ENCODE measurements at places on chromosomes 1 and 21.

DNA sequence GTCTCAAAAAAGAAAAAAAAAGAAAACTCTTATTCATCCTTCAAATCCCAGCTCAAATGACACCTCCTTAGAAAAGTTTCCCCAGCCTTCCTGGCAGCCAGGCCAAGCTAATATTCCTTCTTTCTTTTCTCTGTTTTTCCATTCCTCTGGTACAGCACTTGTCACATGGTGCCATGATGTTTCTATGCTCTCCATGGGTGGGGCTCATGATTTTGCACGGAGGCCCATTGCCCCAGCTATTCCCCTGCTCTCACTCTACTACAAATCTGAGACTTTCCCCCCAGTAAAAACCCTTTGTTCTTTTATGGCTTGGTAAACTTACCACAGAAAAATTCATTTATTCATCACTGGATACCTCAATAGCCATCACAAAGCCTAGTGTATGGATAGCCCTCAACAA, 26.5 kb downstream of the OLFML2B start:
- DNase-seq: no peak

GRCh38 chr1:245404527-245404926, 249.7 kb downstream of the KIF26B start:
- DNase-seq: no peak

- no peak for DNase-seq
Measured at GRCh38 chr1:220370041-220370700, 97.9 kb upstream of the RAB3GAP2 start.

DNA sequence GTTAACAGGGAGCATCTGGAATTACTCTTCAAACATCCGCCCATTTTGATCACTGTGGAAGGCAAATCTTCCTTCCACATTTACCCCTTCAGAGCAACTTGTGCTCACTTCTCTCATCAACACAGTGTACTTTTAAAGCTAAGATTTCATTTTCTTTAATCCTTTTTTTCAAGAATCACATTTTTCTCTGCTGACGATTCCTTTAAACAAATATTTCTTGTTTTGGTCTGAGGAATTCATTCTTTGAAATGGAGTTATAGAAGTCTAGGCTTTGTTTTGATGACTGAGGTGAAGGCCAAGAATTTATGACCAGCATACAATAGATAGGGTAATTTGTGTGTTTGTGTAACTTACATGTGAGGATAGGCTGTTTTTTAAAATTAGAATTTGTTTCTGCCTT, 25.6 kb downstream of the LRRC42 start:
- DNase-seq: no peak

DNA sequence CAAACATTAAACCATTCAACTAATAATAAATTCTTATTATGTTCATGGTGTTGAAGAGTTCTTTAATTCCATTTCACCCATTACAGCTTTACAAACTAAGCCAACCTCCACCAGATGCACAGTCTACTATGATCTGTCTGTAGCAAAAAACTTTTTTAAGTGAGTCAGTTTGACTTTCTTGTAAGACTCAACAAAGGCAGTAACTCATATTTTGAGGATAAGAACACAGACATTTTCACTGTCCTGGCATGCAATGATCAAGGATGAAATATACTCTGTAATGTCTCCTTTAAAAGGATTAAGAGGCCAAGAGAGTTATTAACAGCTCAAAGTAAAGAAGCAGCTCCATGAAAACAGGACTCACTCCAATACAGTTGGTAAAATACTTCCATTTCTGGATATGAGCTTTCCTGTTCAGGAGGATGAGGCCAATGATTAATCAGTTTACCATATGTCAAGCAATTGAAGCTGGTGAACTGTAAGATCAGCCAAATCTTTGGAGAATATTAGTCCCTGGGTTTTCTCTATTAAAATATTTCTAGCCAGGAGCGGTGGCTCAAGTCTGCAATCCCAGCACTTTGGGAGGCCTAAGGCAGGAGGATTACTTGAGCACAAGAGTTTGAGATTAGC, 20.6 kb downstream of the XKR8 start:
- DNase-seq: no peak

DNA sequence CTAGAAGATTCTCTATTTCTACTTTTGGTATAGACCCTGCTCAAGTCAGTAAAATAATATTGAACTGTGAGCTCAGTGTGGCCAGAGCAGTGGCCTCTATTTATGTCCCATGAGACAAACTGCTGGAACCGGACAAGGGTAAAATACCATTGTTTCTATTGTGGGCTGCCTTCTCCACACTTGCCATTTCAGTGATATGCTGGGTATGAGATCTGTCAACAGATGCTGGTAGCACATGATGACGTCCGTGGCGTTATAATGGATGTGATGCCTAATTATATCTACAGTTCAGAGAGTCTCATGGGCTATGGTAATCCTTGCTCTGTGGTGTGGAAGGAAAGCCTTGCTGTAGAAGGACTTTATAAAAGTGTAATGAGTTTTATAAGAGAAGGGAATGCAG, 2.4 kb downstream of the ACTN2 start:
- no peak for DNase-seq

- no peak for DNase-seq
Measured at GRCh38 chr1:174791863-174792262, 207.9 kb upstream of the CACYBP start.

DNA sequence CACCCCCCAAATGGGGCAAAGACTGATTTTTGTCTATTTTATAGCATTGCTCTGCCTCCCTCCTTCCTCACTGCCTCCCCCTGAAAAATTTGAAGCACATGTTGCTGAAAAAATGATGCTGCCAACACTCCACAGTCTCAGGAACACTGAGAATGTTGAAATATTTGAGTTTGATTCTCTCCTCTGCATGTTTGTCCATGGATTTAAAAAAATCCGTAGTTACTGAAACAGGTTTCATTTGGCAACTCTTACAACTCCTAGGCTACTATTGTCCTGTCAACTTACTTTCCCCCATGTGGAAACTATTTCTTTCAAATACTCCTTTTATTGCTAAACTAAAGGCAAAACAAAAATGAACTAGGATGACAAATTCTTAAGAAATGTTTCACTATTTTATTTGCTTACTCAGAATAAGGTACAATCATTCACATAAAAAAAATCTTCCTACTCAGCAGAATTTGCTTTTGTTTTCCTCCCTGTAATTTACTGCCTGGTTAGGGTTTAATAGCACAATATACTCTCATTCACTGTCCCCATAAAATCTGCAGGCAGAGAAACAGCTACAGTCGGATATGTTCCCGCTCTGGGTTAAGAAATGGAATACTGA, 50.2 kb downstream of the C21orf91 start:
- no peak for DNase-seq

GRCh38 chr1:42385283-42385682, 4.7 kb downstream of the RIMKLA start:
- DNase-seq: no peak

DNA sequence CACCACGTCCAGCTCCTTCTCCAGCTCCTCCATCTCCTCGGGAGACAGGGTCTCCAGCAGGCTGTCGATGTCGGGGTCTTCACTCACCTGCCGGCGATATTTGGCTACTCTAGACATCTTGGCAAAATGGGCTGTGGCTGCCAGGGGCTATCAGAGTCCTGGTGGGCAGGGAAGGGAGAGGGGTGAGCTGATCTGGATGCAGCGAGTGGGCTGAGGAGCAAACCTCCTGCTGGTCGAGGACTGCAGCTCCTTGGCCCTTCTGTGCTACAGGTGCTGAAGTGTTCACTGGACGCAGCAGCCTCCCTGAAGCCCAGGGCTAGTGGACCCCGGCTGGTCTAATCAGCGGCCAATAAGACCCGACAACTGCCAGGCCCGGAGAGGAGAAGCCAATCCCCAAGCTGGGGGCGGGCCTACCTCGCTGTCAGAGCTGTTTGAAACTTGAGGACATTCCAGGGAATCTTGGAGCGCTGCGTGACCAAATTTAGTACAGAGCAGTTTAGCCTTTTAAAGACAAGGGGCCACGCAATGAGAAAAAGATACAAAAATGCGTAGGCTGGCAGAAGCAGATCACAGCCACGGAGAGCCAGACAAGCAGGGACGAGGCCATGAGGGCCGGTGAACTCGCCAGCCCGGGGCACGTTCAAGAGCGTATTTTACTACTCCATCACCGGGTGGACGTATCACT, at the start of gene LMOD1:
TSS of gene LMOD1 (minus strand) at position 325 of the 685 bp plus-strand sequence. CDS start at position 117, 208 bp downstream.
- peak; percentile 87 for DNase-seq

DNA sequence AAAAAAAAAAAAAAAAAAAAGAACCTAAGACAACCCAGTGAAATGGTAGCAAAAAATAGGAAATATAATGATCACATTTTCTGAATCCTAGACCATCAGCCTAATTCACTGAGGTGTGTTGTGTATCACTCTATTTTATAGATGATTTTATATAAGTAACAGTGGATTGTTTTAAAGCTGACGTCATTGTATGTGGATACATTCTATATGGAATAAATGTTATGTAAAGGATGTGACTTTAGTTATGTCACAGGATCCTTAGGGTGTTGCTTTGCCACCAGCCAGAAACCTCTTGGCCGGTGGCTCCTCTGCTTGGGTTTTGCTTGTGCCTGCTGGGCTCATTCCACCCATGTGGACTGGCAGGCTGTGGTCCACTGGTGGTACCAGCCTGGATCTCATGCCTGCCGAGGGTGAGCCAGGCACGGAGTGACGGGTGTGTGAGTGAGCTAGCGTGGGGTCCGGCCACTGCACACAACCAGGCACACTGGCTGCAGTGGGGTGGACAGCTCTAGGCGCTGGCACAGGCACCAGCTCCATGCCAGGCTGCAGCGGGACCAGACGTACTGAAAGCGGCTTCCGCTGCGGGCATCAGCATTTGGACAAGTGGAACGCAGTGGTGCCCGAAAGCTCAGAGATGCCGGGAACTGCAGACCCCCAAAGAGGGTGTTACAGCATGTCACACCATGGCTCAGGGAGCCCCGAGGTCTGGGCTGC, 44.5 kb downstream of the ZBTB8OS start:
- no peak for DNase-seq

- DNase-seq: no peak
Measured at GRCh38 chr1:198607714-198608113, 31.1 kb upstream of the PTPRC start.

DNA sequence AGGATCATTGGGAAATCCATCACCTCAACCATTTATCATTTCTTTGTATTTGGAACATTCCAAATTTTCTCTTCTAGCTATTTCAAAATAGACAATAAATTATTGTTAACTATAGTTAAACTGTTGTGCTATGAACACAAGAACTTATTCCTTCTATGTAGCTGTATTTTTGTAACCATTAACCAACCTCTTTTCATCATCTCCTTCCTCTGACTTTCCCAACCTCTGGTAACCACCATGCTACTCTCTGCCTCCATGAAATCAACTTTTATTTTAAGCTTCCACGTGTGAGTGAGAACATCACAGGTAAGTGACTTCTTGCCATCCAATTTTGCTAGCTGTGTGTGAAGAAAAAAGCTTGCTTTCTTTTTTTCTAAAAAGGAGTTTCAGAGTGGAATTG, 418 bp downstream of the IFI44L start:
- no peak for DNase-seq

DNA sequence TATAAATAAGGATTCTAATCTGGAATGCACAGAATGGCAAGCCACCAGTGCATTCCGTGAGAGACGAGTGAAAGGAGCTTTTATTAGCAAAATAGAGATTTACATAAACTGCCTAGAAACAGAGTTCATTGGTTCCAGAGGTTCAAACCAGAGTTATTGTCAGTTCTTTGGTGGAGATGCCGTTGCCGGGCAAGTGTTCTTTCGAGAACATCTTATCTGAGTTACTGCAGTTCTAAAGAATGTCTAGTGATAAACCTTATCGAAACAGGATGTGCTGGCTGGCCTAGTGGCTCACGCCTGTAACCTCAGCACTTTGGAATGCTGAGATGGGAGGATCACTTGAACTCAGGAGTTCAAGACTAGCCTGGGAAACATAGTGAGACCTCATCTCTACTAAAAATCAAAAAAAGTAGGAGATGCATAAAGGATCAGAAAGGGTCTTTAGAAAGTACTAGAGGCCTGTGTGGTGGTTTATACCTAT, 19.9 kb upstream of the EVI5 start:
- no peak for DNase-seq

GRCh38 chr21:39468559-39468958, 16.8 kb downstream of the SH3BGR start:
- DNase-seq: no peak

DNA sequence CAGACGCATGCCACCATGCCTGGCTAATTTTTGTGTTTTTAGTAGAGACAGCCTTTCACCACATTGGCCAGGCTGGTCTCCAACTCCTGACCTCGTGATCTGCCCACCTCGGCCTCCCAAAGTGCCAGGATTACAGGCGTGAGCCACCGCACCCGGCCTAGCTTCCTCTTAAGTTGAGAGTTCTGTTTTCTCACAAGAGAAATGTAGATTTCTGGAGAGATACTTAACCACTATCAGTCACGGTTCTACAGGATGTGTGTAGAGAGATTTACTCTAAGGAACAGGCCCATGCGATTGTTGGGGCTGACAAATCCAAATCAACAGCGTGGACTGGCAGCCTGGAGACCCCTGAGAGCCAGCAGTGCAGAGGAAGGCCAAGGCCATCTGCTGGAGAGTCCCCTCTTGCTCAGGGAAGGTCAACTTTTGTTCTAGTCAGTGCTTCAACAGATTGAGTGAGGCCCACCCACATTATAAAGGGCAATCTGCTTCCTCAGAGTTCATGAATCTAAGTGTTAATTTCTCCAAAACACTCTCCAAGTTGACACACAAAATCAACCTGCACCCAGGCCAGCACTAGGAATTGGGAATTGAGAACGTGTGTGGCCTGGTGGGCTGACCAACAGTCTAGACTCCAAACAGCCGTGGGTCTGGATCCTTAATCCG, 38.7 kb downstream of the CHAF1B start:
- DNase-seq: no peak

DNA sequence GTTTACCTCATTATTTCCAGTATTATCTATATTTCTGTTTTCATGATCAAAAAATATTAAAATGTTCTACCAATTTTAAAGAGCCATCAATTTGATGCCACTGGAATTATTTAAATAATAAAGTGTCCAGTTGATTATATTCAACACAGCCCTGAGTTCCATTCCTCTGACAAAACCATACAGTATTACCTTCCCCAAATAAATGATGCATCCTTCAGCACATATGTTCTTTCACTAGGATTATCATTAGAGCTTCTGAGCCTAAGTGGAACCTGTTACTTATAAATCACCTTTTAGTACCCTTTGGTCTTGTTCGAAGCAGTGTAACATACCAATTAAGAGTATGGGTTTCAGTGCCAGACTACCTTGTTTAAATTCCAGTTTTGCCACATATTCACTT, 17.3 kb upstream of the PLEKHO1 start:
- no peak for DNase-seq

- no peak for DNase-seq
Measured at GRCh38 chr1:39195166-39196111, 9.1 kb upstream of the MACF1 start.

DNA sequence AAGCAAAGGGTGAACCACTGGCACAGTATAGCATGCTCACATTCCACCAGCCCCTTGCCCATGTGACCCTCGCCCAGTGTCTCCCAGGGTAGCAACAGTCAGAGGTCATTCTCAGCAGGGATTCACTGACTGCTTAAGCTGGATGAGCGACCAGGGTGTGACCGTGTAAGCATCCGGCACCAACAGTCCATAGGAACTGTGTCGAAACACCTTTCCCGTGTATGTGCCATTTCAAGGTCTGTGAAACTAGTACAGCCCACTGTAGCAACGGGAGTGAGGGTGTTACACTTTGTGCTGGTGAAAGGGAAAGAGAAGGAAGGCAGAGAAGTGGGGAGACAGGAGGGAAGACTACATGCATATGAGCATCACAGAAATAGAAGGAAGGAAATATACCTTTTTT, 10.8 kb downstream of the PIK3C2B start:
- no peak for DNase-seq
